ENCODE measurements at places on chromosomes 11 and 22. TPM values are rescaled to one million over a fixed set of nuclear protein-coding genes. Genes with fewer than 3 reads are reported as not detected.

GRCh38 chr11:15806217-15806616, 550.1 kb downstream of the SOX6 start:
- peaks cover 2% of the 10 kb centered on the region for H3K27me3 ChIP-seq
- H3K4me1 ChIP-seq = no peaks in the 10 kb centered on the region
- no peaks in the 10 kb centered on the region for H3K36me3 ChIP-seq
- H3K27ac ChIP-seq = no peak overlapping the region
- no peak overlapping the region for H3K4me3 ChIP-seq

- peaks cover 5% of the 10 kb centered on the region for H3K4me1 ChIP-seq
- DNase-seq = no peak
- H3K27ac ChIP-seq = peak overlapping the region; percentile 93
- H3K4me3 ChIP-seq = peak overlapping the region; percentile 94
- no peaks in the 10 kb centered on the region for H3K36me3 ChIP-seq
Measured at GRCh38 chr22:28798810-28799605, 1.4 kb downstream of the XBP1 start.

GRCh38 chr11:116547571-116547970, 225.2 kb downstream of the BUD13 start:
- peaks cover 7% of the 10 kb centered on the region for H3K27me3 ChIP-seq
- no peak overlapping the region for H3K4me3 ChIP-seq
- H3K27ac ChIP-seq = no peak overlapping the region
- peaks cover 15% of the 10 kb centered on the region for H3K4me1 ChIP-seq

DNA sequence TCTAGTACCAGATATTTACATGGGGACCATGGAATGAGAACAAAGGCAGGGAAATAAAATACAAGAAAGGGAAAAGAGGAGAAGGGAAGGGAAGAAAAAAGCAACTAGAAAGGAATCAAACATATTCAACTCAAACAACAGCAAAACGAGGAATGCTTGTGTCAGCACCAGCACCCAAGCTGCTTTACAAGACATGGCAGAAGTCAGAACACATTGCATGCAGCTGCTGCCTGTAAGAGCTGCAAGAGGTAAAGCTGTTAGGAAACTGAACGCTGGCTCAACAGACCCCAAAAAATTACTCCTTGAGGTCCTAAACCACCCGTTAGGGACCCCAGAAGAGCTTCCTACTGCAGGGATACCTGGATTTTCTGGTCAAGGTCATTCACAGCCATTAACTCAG, 296.9 kb downstream of the OPCML start:
- no peaks in the 10 kb centered on the region for H3K27me3 ChIP-seq
- peak overlapping the region; percentile 64 for H3K27ac ChIP-seq
- peaks cover 35% of the 10 kb centered on the region for H3K4me1 ChIP-seq

GRCh38 chr22:38891256-38891655, 19.2 kb upstream of the CBX6 start:
- H3K36me3 ChIP-seq = no peaks in the 10 kb centered on the region
- H3K27me3 ChIP-seq = no peaks in the 10 kb centered on the region
- no peak for DNase-seq
- no peak overlapping the region for H3K27ac ChIP-seq

- H3K36me3 ChIP-seq = no peaks in the 10 kb centered on the region
- H3K4me1 ChIP-seq = peaks cover 10% of the 10 kb centered on the region
- H3K27ac ChIP-seq = no peak overlapping the region
- H3K27me3 ChIP-seq = no peaks in the 10 kb centered on the region
- H3K4me3 ChIP-seq = peak overlapping the region; percentile 84
Measured at GRCh38 chr11:132992838-132993631, 539.3 kb downstream of the OPCML start.

GRCh38 chr22:17743661-17744411, 30.4 kb downstream of the BID start:
- DNase-seq = no peak
- no peak overlapping the region for H3K27ac ChIP-seq
- H3K27me3 ChIP-seq = peaks cover 3% of the 10 kb centered on the region
- H3K4me1 ChIP-seq = peaks cover 4% of the 10 kb centered on the region
- no peaks in the 10 kb centered on the region for H3K36me3 ChIP-seq
- no peak overlapping the region for H3K4me3 ChIP-seq

DNA sequence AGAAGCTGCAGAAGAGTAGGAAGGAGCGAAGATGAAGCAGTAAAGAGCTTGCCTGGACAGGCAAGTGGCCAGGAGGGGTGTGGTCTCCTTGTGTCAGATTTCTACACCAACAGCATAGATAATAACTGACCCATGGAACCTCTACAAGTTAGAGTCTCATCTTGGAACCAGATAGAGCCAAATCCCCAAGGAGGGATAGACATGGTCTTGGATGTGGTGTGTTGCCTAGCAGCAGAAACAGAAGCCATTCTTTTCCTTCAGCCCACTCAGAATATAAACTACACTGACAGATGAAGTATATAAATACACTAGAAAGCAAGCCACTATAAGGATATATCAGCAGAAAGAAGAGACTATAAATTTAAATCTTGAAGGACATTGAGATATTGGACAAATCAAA, 4.3 kb upstream of the CARD16 start:
- no peaks in the 10 kb centered on the region for H3K4me1 ChIP-seq
- no peak overlapping the region for H3K4me3 ChIP-seq
- no peak for DNase-seq
- H3K27me3 ChIP-seq = no peaks in the 10 kb centered on the region
- H3K36me3 ChIP-seq = no peaks in the 10 kb centered on the region
- no peak overlapping the region for H3K27ac ChIP-seq

DNA sequence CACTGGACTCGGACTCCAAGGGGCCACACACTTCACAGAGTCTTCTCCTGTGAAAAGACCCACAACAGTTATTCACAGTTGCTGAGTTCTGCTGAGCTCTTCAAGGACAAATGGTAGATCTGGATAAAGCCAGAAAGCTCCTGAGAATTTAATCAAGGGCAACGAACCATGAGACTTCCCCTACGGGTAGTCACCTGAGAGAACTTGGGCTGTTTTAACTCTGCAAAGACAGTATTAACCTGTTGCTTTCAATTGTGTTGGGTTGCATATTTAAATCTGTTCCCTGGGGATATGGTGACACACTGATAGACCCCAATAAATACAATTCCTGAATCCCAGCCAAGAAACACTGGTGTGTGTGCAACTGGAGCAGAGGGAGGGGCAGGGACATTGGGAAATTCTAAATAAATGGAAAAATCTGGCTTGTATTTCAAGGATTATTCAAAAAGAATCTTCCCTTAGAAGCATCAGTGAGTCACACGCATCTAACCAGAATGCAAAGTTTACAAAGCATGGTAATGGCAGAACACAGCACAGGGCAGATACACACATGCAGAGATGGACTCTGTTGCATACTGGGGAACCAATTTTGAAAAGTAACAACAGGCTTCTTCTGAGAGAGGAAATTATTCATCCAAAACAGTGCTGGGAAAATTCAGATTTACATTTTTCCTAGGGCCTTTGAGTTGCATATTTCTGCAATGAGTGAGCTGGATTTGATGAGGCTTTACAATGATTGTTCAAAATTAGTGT, 4.0 kb downstream of the KCNJ1 start:
- H3K27me3 ChIP-seq = no peaks in the 10 kb centered on the region
- no peak overlapping the region for H3K27ac ChIP-seq
- no peaks in the 10 kb centered on the region for H3K36me3 ChIP-seq
- no peak for DNase-seq
- H3K4me3 ChIP-seq = no peak overlapping the region
- no peaks in the 10 kb centered on the region for H3K4me1 ChIP-seq

- peaks cover 24% of the 10 kb centered on the region for H3K27me3 ChIP-seq
- H3K4me1 ChIP-seq = peaks cover 15% of the 10 kb centered on the region
- no peaks in the 10 kb centered on the region for H3K36me3 ChIP-seq
- peak; percentile 94 for DNase-seq
Measured at GRCh38 chr11:58579192-58580129, 598 bp downstream of the ZFP91 start.

GRCh38 chr22:37267661-37268413, 14.5 kb upstream of the CYTH4 start:
- H3K27ac ChIP-seq = no peak overlapping the region
- no peak for DNase-seq
- peaks cover 4% of the 10 kb centered on the region for H3K4me1 ChIP-seq
- H3K4me3 ChIP-seq = no peak overlapping the region
- H3K27me3 ChIP-seq = peaks cover 3% of the 10 kb centered on the region

- peaks cover 17% of the 10 kb centered on the region for H3K27me3 ChIP-seq
- H3K27ac ChIP-seq = peak overlapping the region; percentile 90
- no peak for DNase-seq
- H3K4me1 ChIP-seq = peaks cover 23% of the 10 kb centered on the region
Measured at GRCh38 chr22:39518144-39518786, 2.1 kb upstream of the ATF4 start.

DNA sequence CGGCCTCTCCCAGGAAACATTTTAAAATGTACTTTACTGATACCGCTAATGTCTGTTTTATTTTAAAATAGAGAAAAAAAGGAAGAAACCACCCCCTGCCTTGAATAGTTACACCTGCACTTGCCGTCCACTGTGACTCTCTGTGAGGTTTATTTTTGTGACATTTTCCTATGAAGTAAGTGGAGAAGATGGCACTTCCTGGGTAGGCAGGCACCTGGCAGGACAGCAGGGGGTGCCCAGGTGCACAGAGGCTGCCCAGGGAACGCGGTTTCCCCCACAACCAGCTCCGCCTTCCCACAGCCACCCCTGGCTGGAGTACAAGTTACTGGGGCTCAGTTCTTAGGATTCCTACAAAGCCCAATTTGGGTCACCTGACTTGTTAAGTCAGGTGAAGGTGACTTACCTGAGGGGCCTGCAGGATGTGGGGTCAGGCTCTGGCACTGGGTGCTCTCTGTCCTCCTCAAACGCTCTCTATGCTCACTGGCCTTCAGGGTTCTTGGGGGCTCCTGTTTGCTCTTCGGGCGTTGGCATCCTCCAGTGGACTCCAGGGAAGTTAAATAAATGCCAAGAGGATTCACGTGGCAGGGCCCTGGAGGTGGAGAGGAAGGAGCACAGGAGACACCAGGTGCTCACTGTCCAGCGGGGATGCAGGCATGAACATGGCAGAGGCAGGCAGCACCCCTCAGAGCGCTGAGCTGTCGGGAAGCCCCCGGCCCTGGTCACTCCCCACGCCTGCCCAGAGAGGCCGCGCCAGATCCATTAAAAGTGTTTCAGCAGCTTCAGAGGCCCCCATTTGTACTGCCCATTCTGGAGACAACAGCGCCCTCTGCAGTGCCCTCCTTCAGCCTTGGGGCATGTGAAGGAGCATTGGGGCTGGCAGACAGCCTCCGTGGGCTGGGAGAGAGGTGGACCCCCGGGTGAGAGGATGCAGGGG, 1021.2 kb downstream of the TBC1D22A start:
- H3K36me3 ChIP-seq = peaks cover 16% of the 10 kb centered on the region
- H3K4me1 ChIP-seq = no peaks in the 10 kb centered on the region
- H3K27ac ChIP-seq = no peak overlapping the region
- H3K4me3 ChIP-seq = no peak overlapping the region
- DNase-seq = no peak
- H3K27me3 ChIP-seq = peaks cover 10% of the 10 kb centered on the region

DNA sequence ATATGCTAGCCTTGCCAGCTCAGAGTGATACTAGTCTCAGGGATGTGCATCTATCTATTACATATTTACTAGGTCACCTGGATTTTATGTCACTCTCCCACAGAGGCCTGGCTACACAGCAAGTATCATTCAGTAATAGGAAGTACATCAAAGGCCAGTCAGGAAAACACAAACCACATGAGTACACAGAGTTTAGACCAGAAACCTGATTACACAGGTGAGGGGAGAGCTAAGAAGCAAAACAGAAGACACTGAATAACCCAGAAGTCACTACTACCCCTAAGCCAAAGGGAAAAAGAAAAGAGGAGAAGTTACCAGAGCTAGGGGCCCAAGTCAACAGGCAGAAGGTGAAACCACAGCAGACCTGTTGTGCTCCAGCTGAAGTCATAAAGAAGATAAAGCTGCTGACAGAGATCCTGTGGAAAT, 13.3 kb downstream of the LPXN start:
- no peaks in the 10 kb centered on the region for H3K27me3 ChIP-seq
- no peak for DNase-seq
- H3K27ac ChIP-seq = no peak overlapping the region
- no peak overlapping the region for H3K4me3 ChIP-seq

GRCh38 chr11:119432484-119433357, 9.7 kb upstream of the THY1 start:
- peak overlapping the region; percentile 69 for H3K4me3 ChIP-seq
- no peaks in the 10 kb centered on the region for H3K36me3 ChIP-seq
- H3K27me3 ChIP-seq = peaks cover 13% of the 10 kb centered on the region
- H3K27ac ChIP-seq = peak overlapping the region; percentile 34
- H3K4me1 ChIP-seq = peaks cover 16% of the 10 kb centered on the region
- peak; percentile 33 for DNase-seq

GRCh38 chr11:125451400-125452124, 44.5 kb downstream of the FEZ1 start:
- H3K27me3 ChIP-seq = no peaks in the 10 kb centered on the region
- peak overlapping the region; percentile 42 for H3K4me3 ChIP-seq
- peaks cover 15% of the 10 kb centered on the region for H3K4me1 ChIP-seq
- no peaks in the 10 kb centered on the region for H3K36me3 ChIP-seq
- H3K27ac ChIP-seq = peak overlapping the region; percentile 82

GRCh38 chr11:66337103-66337899, 1.1 kb upstream of the RIN1 start:
- no peaks in the 10 kb centered on the region for H3K36me3 ChIP-seq
- H3K4me3 ChIP-seq = peak overlapping the region; percentile 75
- H3K27ac ChIP-seq = peak overlapping the region; percentile 93
- H3K27me3 ChIP-seq = peaks cover 10% of the 10 kb centered on the region
- peaks cover 18% of the 10 kb centered on the region for H3K4me1 ChIP-seq
- DNase-seq = peak; percentile 62

DNA sequence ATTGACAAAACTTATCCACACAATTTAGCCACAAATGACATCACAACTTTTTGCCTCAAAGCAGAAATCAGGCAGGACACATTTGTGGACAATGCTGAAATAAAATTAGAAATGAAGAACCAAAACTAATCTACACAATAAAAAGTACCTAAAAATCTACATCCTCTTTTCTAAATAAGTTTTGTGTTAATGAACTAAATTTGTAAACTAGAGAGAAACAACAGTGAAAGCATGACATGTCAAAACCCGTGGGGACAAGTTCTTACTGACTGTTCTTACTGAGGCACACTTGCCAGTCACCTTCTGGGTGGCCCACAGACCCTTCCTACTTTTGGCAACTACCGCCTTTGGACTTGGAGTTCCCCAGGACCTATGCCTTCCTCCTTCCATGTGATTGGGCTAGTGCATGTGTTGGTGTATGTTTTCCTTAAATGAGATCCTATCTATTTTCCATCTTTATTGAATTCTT, 60.7 kb upstream of the MUC15 start:
- no peaks in the 10 kb centered on the region for H3K4me1 ChIP-seq
- H3K27ac ChIP-seq = no peak overlapping the region
- DNase-seq = no peak
- H3K36me3 ChIP-seq = peaks cover 3% of the 10 kb centered on the region
- no peak overlapping the region for H3K4me3 ChIP-seq

GRCh38 chr11:106426696-106427095, 349.2 kb downstream of the AASDHPPT start:
- H3K27ac ChIP-seq = no peak overlapping the region
- H3K4me1 ChIP-seq = peaks cover 3% of the 10 kb centered on the region
- H3K27me3 ChIP-seq = no peaks in the 10 kb centered on the region
- DNase-seq = no peak
- no peak overlapping the region for H3K4me3 ChIP-seq
- H3K36me3 ChIP-seq = no peaks in the 10 kb centered on the region

Gene MYO18B
- 0.25 TPM for total RNA-seq

Gene TMEM191C
- 11.5 TPM for total RNA-seq

Gene APOA5
- total RNA-seq = not detected

Gene THY1
- total RNA-seq = 22.0 TPM

Gene DDTL
- total RNA-seq = 0.96 TPM

Gene OR51I1
- total RNA-seq = not detected

Gene LZTR1
- total RNA-seq = 165 TPM

Gene ANO9
- 1.8 TPM for total RNA-seq

Gene ANO5
- 5.4 TPM for total RNA-seq

Gene MMP13
- total RNA-seq = not detected

Gene LDHAL6A
- total RNA-seq = not detected

Gene KDM4D
- total RNA-seq = 1.3 TPM

Gene HMOX1
- 14.9 TPM for total RNA-seq
